Osteocyte (in vitro differentiated cells): ENCODE measurements at places on chromosomes 4 and X.

DNA sequence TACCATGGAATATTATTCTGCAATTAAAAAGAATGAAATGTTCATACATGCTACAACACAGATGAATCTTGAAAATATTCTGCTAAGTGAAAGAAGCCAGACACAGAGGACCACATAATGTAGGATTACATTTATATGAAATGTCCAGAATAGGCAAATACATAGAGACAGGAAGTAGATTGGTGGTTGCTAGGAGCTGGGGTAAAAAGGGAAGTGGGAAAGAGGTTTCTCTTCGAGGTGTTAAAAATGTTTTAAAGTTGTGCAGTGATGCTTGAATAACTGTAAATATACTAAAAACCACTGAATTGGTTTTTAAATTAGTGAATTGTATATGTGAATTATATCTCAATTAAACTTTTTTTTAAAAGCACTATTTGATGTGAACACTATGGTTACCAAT lies 3.6 kb upstream of the NXT2 start:
- no peak for DNase-seq

GRCh38 chrX:53438174-53438831 lies 4.1 kb upstream of the HSD17B10 start:
- DNase-seq, result no peak

DNA sequence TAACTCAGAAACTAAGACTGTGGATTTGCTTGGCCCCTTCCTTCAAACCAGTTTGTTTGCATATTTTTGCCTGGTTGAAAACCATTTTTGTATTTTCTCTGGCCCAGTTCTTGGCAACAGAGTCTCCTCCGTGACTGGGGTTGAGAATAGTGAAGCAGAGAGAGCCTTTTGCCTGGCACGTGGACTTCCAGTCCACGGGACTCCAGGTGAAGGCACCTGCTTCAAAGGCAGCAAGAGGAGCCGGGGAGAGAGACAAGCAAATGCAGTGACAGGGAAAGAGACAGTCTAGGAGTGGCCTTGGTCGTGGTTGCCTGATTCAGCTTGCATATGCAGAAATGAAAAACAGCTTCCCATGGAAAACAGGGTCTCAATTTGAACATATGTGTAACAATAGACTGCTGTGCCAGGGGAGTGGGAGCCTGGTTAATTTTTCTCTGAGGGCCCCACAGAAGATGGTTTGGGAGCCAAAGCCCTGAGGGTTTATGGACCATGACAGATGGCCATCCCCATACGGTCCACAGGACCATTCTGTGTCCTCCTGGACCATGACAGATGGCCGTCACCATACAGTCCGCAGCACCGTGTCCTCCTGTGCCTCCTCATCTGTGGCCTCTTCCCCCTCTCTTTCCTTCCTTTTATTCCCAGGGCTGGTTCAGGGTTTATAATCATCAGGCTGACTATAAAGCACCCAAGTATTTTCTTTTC lies 272.2 kb upstream of the RASGEF1B start:
- DNase-seq, result no peak

DNA sequence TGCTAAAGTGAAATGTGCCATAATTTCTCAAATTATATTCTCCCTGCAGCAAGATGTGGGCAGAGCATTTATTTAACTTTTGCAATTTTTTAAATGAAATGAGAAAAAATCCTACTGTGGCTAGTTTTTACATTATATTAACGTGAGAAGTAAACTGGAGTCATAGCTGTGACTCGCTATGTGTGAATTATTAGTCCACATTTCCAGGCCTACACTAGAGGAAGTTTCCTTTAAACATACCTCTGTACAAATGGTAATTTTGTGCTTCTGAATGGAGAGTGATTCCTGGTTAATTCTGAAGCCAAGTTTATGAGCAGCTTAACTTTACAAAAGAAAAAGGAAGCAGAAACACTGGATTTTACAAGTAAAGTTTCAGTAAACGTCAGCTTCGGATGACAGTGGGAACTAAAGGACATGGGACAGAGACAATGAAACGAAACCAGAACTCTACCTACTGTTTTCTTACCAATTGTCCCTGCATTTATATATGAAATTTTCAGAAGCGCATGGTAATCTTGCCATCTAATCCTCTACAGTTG lies 72.4 kb downstream of the FBXO8 start:
- no peak for DNase-seq

DNA sequence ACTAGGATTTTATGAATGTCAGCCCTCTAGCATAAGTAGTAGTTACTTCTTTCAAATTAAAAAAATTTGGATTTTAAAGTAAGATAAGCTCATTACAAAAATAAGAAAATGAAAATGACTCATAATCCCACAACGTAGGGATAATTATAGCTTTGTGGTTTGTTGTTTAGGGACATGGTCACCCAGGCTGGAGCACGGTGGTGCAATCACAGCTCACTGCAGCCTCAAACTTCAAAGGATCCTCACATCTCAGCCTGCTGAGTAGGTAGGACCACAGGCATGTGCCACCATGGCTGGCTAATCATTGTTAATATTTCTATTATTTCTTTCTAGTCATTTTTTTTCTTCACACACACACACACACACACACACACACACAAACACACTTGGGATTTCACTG lies 57.6 kb downstream of the PLAC1 start:
- DNase-seq, result no peak

- no peak for DNase-seq
Observed at GRCh38 chr4:155543126-155543765, 123.4 kb upstream of the GUCY1A1 start.

GRCh38 chr4:158599150-158599549 lies 72.5 kb downstream of the C4orf46 start:
- DNase-seq, result no peak

GRCh38 chr4:28443801-28444412 lies 1583.3 kb downstream of the STIM2 start:
- no peak for DNase-seq

DNA sequence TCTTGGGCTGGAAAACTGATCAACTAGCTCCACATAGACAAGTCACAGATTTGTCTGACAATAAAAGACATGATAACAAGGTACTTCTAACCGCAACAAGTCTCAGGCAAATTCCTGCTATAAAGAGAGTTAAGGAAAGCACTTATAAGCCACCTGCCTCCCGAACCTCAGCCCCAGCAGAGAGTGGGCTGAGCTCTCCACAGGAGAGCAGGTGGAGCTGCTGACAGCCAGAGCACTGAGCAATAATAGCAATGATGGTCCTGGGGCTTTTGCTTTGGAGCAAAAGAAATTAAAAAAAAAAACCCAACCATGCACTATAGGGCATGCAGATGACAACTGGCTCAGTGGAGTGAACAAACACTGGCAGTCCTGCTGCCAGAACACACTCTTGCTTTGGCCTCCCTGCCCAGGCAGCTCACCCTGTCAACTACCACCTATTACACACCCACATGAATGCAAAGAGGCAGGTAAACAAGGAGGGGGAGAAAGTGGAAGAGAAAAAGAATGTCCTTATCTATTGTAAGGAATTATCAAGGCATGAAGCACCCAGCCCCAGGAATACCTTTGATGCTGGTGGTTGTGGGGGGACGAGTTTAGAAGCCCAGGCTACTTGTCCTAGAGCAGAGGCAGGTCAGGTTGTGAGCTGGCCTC lies 135.8 kb upstream of the DGKK start:
- DNase-seq, result no peak

- no peak for DNase-seq
Observed at GRCh38 chr4:117793845-117794480, 240.3 kb upstream of the NDST3 start.

- DNase-seq, result no peak
Observed at GRCh38 chr4:97432551-97432950, 710.7 kb downstream of the STPG2 start.

DNA sequence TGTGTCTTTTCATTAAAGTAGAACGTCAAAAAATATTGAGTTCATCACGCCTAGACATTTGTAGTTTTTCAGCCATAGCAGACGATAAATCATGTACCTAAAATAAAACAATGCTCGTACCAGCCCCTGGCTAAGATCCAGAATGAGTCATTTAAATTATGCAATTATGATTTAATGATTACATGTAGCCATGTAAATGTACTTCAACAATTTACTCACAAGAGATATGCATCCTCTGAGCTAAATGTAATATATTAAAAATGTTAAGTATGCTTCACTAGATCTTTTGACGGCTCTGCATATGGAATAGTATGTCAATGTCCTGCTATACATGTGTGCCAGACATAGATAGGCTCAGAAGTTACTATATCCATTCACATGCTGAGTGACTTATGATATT lies 1077.8 kb downstream of the ARAP2 start:
- no peak for DNase-seq

GRCh38 chr4:139853309-139853708 lies 187.7 kb downstream of the MGST2 start:
- no peak for DNase-seq

DNA sequence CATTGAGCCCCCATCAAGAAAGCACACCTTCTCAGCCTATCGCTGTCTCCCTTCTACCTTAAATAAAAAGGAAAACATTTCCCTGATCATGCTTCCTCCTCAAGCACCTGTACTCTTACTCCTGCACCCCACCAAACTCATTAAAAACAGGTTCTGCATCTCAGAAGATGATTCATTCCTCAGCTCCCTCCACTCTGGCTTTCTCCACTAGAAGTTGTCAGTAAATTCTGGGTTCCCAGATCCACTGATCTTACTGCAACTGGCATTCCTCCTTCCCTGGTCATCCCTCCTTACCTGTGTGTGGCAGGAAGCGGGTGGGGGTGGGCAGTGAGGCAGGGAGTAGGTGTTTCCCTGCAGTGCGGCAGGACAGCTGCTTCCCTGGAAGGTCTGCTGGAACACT lies 108.8 kb downstream of the GPR143 start:
- DNase-seq, result no peak

- DNase-seq, result no peak
Observed at GRCh38 chr4:158496030-158496741, 25.5 kb upstream of the RXFP1 start.

GRCh38 chr4:156237231-156237630 lies 283.6 kb upstream of the CTSO start:
- no peak for DNase-seq

DNA sequence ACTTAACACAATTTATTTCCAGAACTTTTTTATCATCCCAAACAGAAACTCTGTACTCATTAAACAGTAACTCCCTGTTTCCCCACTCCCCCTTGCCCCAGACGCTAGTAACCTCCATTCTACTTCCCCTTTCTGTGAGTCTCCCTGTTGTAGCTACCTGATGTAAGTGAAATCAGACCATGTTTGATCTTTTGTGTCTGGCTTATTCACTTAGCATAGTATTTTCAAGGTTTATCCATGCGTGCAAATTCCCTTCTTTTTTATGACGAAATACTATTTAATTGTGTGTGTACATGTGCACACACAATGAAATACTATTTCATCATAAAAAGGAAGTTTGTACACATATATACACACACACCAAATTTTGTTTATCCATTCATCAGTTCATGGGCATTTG lies 5.2 kb downstream of the PKD2 start:
- DNase-seq, result no peak

GRCh38 chr4:89259301-89260028 lies 48.1 kb downstream of the GPRIN3 start:
- no peak for DNase-seq

DNA sequence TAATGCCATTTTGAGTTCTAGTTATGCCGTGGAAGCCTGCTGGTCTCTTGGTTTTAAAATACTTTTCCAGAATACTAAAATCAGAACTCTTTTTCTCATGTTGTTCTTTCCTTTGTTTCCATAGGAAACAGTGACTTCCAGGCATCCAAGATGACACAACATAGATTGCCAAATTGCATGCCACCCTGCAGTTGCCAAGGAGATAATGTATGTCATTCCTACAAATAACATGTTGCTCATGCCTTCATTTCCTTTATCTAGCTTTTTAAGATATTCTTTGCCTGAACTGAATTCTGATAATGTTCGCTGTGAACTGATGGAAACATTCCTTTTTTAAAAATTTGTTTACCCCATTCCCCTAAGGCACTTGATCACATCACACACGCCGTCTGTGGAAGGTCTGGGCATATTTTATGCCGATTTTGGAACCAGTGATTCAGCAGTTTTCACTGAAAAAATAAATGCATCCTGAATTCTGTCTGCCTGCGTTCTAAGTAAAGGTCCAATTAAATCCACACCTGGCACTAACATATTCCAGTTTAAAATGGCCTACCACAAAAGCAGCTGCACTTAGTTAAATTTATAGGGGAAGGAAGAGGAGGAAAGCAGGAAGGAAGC lies 38.0 kb upstream of the COX7B2 start:
- no peak for DNase-seq

DNA sequence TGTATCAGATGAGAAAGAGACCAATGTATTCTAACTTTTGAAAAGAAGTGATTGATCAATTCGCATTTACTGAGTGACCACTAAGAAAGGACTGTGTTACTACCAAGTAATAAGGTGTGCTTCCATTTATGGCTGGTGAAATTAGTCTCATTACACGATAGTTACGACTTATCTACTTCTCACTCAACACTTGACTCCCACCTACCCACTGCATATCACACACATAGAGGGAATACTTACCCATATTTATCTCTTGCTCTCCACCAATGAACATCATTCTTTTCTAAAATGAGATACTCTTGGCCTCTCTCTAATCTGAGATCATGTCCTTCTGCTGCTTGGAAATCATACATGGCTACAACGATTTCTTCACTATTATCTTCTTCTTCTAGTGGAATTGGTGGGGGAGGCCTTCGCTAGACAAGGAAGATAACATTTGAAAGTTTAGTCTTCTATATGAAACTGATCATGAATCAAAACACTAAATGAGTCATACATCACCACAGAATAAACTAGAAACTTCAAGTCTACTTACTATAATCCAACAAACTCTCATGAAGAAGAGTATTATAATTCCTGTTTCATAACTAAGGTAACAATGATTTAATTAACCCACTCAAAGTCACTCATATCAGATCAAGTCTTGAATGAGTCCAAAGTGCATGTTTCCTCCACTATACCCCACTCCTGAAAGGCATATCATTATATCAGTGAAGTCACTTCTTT lies 33.7 kb upstream of the TXK start:
- DNase-seq, result no peak

- no peak for DNase-seq
Observed at GRCh38 chr4:76658231-76659102, 223.4 kb downstream of the SHROOM3 start.

GRCh38 chrX:70592091-70592490 lies 147.5 kb downstream of the DLG3 start:
- no peak for DNase-seq

DNA sequence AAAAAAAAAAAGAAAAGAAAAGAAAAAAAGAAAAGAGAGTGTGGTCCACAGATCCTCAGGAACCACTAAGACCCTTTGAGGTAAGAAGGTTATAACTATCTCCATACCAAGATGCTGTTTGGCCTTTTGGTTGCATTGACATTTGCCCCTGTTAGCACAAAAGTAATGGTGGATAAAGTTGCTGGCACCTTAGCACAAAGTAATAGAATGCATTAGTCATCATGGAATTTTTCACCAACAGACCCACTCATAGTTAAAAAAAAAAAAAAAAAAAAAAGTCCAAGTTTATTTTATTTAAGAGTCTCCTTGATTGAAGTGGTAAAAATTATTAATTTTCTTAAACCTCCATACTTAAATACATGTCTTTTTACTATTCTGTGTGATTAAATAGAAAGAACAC lies 78.4 kb upstream of the RBPJ start:
- no peak for DNase-seq
